Osteoblast (primary cell): ENCODE measurements at places on chromosomes 6 and 20.

DNA sequence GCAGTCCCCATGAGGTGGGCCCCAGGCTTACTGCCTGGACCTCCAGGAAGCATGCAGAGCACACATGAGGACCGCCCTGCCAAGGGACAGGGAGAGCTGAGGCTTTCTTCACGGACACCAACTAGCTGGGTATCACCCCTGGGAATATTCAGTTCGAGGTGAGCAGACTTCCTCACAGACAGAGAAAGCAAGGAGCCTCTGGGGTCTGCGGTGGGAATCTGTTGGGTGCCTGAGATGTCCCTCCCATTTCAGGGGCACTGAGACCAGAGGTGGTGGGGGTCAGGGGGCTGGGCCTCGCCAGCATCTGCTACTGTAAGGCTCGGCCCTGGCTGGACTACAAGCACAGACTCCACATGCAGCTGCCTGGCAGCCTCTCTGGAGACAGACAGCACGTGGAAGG is 74.3 kb upstream of the SYNDIG1 start:
- DNase-seq: no peak

- DNase-seq: peak; percentile 91
Observed at GRCh38 chr6:125099211-125100073, 54.1 kb upstream of the TPD52L1 start.

GRCh38 chr20:20969701-20970280 is 136.4 kb downstream of the LINC00237 start:
- no peak for DNase-seq

- no peak for DNase-seq
Observed at GRCh38 chr6:165831812-165832510, 168.9 kb upstream of the PDE10A start.

DNA sequence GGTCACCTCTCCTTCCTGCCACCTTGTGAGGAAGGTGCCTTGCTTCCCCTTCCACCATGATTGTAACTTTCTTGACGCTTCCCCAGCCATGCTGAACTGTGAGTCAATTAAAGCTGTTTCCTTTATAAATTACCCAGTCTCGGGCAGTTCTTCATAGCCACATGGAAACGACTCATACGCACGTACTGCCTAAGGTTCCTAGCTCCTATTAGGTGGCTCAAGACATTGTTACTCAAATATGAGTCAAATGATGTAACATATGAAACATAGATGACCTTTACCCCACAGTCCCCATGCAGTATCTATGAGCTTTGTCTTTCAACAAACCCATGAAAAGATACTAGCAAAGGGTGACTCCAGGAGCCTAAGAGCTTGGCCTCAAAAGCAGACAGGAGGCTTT is 98.3 kb downstream of the SIM1 start:
- DNase-seq: no peak

DNA sequence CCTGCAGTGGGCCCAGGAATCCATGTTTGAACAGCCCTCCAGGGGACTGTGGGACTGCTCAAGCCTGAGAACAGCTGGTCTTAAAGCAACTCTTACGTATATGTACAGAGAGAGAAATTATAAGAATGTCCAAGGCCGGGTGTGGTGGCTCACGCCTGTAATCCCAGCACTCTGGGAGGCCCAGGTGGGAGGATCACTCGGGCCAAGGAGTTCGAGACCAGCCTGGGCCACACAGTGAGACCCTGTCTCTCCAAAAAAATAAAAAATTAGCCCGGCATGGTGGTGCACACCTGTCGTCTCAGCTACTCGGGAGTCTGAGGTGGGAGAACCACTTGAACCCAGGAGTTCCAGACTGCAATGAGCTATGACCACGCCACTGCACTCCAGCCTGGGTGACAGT is 134.0 kb downstream of the DTNBP1 start:
- DNase-seq: no peak

- no peak for DNase-seq
Observed at GRCh38 chr6:98945311-98946115, 2.2 kb downstream of the FBXL4 start.

DNA sequence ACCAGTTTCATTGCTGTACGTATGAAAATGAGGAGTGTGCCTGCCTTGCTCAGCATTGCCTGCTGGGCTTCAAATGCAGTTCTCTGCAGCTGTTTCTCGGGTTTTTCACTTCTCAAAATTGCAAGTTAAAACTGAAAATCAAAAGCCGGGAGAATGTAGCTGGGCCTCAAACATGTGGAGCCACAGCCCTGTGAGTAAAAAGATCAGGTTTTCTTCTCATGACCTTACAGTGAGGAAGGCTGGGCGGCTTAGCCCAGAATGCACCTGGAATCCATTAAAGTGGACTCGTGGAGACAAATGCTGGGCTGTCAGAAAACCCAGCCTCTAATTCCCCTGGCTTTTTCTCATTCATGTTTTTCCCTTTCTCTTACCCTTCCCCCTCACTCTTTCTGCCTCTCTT is 34.4 kb downstream of the DSE start:
- no peak for DNase-seq

GRCh38 chr20:38893565-38894090 is 32.6 kb upstream of the FAM83D start:
- peak; percentile 95 for DNase-seq

- DNase-seq: peak; percentile 6
Observed at GRCh38 chr6:386688-387266, 4.8 kb upstream of the IRF4 start.

DNA sequence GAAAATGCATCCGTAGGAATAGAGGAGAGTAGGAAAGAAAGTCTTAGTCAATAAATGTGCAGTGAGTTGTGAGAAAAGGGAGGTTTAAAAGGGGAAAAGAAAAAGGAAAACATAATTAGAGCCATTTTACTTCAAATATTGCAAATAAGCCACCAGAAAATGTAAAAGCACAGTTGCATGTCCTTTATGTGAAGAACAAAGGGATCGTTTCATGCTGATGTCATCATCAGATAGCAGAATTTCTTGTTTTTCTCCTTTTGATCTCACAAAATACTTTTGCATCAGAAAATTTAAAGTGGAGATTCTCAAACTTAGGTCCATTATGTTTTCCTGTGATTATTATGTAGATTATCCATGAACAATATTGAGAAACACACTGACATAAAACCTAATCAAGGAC is 166.7 kb downstream of the HAO1 start:
- DNase-seq: no peak

GRCh38 chr20:47868744-47869143 is 83.5 kb upstream of the SULF2 start:
- no peak for DNase-seq

- no peak for DNase-seq
Observed at GRCh38 chr6:29908710-29909109, 33.6 kb upstream of the HLA-A start.

DNA sequence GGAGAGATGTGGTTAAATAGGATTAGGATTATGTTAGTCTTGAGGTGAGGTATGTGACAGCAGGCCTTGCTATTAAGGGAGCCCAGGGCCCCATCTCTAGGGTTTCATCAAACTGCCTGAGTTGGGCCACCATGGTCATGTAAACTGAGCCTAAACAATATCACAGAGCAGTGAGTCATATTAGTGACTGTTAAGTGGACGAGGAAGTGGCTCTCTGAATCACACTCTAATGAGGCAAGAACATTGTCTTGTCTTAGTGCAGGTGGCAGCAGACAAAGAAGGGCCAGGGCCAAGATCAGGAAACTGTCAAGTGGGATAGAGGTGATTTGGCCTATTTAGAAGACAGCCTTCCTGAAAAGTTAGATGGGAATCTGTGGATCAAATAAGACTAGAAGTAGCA is 23.1 kb downstream of the ENPP3 start:
- DNase-seq: no peak

DNA sequence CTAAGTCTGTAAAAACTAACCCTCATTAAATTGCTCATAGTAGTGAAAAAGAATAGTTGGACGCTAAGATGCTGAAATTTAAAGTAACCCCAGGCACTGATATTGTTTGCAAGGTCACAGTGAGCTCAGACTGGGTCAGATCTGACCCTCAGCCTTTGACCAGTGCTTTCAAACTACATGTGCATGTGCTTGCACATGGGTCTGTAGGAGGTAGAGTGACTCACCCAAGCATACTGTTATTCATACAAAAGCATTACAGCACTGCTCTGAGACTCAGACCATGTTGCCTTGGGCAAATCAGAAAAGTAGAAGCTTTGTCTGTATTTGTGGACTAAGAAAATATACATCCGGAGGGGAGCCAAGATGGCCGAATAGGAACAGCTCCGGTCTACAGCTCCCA is 326.4 kb upstream of the MARCKS start:
- DNase-seq: peak; percentile 92

DNA sequence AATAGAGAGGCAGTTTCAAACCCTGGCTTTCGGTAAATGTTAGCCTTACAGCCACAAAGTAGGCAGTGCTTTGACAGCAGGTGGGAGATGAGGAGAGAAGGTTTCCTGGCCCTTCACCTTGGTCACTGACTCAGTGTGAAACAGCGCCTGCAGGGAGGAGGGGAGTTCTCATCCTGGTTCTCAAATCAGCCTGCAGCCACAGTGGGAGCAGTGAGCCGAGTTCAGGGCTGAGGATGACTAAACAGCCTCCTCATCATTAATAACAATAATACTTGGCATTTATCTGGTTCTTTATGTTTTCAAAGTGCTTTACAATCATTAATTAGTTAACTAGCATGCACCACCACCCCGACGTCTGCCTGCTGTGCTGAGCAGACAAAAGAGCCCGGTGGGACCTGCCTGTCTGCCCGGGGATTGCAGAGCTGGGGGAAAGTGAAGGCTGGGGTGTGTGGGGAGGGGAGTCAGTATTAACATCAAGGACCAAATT is 59.6 kb downstream of the PRDM1 start:
- DNase-seq: peak; percentile 80

GRCh38 chr20:35757098-35757705 is 14.6 kb upstream of the PHF20 start:
- DNase-seq: peak; percentile 43

GRCh38 chr6:80439721-80440470 is 333.4 kb downstream of the BCKDHB start:
- no peak for DNase-seq

DNA sequence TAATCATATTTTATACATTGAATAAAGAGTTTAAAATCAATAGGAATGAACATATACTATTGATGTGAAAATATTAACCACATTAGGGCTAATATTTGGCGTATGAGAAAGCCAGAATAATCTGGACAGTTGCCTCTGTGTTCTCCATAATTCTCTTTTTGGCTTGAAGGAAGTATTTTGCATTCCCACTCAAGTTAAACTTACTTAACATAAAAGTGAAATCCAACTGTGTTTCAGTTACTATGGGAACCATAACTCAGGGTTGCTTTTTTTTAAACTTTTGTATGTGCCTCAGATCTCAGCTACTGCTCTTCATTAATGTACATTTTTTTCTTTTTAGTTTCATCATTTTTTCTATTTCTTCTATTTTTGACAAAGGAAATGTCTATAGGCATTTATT is 479.8 kb downstream of the NKAIN2 start:
- no peak for DNase-seq

DNA sequence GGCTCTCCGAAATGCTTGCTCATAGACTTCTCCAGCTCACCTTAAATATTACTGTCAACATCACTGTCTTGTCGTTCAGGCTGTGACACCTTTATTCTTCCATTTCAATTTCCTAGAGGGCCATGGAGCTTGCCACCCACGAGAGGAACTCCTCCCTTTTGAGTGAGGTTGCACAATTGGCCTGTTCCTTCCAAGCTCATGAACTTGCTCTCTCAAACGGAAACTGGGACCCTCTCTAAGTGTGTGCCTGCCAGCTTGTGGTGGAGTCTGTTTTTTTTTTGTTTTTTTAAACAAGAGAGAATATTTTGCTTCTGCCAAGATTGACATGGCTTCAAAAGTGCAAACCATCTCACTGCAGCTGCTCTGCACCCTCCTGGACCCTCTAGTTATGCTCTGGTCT is 19.3 kb upstream of the IYD start:
- DNase-seq: no peak

DNA sequence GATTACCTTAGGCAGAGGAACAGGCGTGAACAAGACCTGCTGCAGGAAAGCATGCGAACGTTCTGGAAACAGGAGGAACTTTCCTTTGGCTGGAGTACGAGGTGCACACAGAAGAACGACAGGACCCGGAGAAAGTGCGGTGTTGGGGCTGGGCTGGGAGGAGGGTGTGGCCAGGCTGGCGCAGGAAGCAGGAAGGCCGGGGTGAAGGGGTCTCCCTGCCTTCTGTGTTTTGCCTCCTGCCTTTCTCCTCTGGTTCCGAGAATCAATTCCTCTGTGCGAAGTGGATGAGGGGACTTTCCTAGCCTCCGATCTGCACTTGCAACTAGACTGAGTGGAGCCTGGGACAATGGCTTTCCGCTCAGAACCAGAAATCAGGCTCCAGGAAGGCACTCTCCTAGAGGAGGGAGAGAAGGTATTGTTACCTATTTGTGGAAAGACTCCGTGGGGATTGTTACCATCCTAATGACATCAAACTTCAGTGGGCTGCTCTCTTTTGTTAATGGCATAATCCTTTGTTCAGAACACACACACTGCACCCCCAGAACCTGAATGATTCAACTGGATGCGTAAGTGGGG is 22.9 kb upstream of the PLEKHG1 start:
- peak; percentile 72 for DNase-seq

GRCh38 chr6:16301511-16301910 is 63.1 kb downstream of the GMPR start:
- DNase-seq: no peak
